ENCODE measurements at places on chromosomes 6 and 20.
A peak's percentile ranks its signal among the peaks of the same experiment; 100 is the strongest.

DNA sequence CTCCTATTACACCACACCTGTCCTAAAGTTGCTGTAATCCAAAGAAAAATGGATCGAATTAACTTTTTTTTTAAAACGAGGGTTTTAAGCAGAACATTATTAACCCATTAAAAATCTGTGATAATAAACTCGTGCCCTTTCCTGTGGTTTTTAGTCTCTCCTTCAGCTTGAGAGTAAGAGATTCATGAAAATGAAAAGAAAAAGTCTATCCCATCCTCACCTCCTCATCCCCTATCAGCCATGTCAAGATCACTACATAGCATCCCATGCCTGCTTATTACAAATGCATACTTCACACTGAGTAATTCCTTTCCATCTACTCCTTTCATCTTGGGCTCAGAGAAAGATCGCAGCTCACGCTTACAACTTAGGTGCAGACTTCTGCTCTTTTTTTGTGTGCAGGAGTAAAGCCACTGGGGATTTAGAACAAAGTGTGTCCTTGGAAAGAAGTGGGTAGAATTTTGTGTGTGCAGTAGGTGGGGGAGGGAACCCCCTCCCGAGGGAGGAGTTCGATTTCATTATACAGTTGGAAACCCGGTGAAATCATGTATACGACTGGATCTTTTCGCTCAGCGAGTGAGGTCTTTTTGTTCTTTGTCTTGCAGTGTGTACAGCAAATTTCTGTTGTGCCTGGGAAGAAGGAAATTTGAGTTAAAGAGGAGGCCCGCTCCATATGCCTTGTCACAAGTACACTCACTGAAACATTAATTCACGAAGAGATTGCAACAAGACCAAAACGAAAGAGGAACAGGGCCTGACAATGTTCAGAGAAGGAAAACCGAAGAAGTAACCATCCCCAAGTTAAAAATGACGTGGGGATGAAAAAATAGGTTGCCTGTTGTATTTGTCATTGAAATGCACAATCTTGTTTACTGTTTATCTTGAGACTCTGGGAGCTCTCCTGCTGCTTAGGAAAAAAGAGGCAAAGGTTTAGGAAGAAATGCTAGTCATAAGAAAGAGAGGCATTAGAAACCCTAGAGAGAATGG is 146.5 kb upstream of the ZNF217 start:
- DNase-seq = peak; percentile 75

GRCh38 chr6:163702736-163703135 is 288.2 kb downstream of the QKI start:
- no peak for DNase-seq

- peak; percentile 86 for DNase-seq
These were observed at the start of gene SLC17A9 for GRCh38 chr20:62952373-62952967. Gene SLC17A9, plus strand, starts transcription at chr20:62952709. Its CDS starts 122 bp downstream, at chr20:62952831.

DNA sequence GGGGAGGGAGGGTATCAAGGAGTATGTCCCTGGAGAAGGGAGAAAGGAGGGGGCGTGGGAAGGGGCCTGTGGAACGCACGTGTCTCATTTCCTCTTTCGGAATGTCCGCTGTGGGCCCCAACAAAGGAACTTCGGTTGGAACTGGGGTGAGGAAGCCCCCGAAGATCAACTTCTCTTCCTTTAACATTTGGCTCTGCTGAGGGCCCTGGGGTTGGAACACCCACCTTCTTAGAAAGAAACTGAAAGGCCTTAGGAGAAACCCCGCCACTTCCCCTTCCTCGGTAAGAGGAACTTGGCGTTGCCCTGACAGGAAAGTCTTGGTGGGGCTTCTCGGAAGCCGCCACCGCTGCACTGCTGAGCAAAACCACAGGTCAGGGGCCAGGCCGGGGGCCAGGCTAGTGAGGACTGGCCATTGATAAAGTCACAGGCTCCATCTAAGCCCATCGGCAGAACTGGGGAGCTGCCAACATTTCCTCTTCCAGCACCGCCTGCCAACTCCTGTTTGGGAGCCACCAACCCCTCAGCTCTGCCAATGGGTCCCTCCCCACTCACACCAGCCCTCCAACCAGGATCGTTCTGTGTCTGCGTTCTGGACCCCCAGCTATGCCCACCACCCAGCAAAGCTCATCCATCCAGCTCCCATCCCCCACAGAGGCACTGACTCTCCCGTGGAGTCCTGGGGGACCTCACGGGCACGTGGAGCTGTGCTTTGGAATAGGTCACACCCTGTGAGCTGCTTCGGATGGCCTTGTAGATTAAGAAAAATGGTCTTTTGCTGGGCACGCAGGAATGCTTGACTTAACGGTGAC is 44.8 kb downstream of the FGD2 start:
- DNase-seq = peak; percentile 93

DNA sequence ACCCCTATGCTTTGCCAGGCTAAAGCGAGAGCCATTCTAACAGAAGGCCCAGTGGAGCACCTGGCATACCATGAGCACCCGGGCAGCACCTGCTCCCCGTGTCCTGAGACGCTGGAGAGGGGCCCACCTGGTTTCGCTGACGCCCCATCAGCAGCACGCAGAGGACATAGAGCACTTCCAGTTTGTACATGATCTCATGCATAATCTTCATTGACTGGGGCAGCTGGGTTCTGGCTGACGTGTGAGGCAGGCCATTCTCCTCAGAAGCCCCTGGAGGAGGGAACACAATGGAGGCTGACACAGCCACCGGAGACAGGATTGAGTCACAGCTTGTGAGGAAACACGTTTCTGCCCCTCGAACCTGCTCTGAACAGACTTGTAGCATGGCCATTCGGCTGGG is 65.4 kb downstream of the MYH7B start:
- no peak for DNase-seq

DNA sequence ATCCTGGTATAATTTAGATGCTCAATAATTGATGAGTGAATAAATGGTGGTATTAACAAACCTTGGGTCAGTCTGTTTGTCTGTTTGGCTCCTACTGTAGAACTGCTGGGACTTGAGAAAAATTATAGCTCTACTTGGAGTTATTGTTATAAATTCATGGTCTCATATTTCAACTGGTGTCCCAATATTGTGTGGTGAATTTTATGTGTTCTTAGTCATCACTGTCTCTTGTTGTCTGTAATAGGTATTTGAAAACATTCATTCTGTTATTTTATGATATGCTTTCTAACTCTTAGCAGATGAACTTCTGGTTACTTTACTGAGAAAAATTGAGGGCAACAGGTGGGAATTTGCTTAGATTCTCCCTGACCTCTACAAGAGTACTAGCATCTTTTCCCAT is 221.4 kb downstream of the CDKAL1 start:
- no peak for DNase-seq

- no peak for DNase-seq
These were observed 270.8 kb downstream of the PREX1 start for GRCh38 chr20:48556956-48557355.

- DNase-seq = no peak
These were observed 208.0 kb upstream of the KCNQ5 start for GRCh38 chr6:72413884-72414283.

DNA sequence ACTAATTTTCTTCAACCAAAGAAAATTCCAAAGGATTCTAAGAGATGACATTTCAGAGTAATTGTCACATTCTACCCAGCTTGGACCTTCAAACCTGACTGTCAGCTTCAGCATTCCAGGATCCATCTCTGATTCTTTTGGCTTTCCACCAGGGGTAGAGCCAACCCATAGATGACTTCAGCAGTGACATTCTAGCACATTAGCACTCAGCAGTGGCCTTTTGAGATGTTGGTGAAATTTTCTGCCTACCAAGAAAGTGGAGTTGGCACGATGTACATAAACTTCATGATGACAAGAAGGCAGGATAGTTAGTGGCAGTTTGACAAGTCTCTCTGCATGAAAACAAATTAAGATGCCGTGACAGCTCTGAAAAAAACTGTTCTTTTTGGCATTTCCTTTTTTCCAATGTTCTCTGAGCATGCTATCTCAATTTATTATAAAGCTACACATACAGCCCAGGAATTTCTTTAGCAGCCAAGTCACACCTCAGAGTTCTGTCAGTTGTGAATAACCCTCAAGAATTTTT is 466.5 kb upstream of the RNF217 start:
- no peak for DNase-seq
